ENCODE measurements at places on chromosomes 4 and X. TPM values are rescaled to one million over a fixed set of nuclear protein-coding genes. Genes with fewer than 3 reads are reported as not detected.
A peak's percentile ranks its signal among the peaks of the same experiment; 100 is the strongest.

DNA sequence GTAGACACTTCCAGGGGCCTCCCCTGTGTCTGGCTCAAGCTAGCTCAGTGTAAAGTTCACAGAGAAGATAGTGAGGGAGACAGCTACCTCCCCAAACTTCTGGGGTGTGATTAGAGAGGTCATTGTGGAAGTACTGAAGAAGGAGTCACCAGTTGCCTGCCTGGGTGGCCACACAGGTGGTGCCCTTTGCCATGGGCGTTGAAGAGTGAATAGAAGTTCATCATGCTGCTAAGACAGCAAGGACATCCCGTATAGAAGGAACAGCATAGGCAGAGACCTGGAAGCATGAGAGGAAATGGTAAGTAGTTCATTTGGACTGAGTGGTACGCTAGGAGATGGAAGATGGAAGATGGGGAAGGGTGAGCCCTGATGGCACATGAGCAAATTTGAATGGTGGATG, 110.1 kb downstream of the PJA1 start:
- no peak for DNase-seq

GRCh38 chr4:152462695-152463094, 73.2 kb downstream of the FBXW7 start:
- DNase-seq = no peak

- DNase-seq = peak; percentile 4
These were observed 515.4 kb upstream of the ATOH1 start for GRCh38 chr4:93313197-93313596.

The MAGEB6B gene
- not detected for total RNA-seq

- peak; percentile 89 for DNase-seq
These were observed 367.6 kb downstream of the BCOR start for GRCh38 chrX:39729981-39730661.

- DNase-seq = no peak
These were observed 891.4 kb downstream of the CENPC start for GRCh38 chr4:66653937-66654336.

GRCh38 chr4:56051029-56051709, 102.4 kb downstream of the CEP135 start:
- DNase-seq = no peak

DNA sequence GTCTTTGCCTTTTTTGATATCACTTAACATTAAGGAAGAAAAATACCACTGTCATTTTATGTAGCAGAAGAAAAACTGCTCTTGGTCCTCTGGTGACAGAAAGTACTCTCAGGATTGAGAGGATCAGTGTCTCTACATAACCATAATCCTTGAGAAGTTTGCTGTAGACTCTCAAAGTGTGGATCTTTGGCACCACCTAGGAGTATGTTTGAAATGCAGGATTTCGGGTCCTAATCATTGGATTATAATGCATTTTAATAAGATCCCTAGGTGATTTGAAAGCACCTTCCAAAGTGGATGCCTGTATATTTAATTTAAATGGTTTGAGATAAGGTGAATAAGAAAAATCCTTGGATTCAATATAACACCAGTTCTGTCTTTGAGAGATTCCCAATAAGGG, 23.2 kb downstream of the MOB1B start:
- DNase-seq = no peak

- no peak for DNase-seq
These were observed 1069.5 kb downstream of the FAM133A start for GRCh38 chrX:94743478-94743877.

DNA sequence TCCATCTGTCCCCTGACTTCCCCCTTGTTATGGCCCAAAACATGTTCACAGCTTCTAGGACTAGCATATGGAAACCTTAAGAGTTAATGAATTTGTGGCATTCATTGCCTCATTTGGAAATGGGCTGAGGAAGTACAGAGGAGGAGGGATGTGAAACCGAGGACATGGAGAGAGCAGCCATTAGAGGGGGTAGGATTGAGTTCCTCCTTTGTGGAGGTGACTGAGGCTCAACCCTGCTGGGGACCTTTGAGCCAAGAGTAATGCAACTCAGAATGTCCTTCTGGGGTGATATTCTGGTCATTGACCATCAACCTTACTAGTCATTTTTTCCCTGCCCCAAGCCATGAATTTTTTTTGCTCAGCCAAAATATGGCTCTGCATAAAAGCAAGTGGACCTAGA, 109.4 kb downstream of the ZNF518B start:
- DNase-seq = no peak

DNA sequence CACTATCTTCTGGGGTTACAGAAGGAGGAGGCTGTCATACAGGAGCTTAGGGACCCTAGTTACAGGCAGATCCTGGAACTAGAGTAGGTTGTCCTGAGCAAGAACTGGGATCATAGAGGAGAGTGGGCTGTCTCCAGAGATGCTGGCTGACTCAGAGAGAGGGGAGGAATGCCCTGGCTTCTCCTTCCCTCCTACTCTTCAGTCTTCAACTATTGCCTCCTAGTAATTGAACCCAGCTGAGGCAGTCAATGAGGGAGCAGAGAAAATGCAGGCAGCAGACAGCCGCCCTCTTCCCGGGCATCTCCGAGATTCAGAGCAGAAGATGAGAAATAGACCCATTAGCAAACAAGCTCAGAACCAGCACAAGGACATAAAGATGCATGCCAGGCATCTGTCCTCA, 118.3 kb upstream of the PDE5A start:
- no peak for DNase-seq

DNA sequence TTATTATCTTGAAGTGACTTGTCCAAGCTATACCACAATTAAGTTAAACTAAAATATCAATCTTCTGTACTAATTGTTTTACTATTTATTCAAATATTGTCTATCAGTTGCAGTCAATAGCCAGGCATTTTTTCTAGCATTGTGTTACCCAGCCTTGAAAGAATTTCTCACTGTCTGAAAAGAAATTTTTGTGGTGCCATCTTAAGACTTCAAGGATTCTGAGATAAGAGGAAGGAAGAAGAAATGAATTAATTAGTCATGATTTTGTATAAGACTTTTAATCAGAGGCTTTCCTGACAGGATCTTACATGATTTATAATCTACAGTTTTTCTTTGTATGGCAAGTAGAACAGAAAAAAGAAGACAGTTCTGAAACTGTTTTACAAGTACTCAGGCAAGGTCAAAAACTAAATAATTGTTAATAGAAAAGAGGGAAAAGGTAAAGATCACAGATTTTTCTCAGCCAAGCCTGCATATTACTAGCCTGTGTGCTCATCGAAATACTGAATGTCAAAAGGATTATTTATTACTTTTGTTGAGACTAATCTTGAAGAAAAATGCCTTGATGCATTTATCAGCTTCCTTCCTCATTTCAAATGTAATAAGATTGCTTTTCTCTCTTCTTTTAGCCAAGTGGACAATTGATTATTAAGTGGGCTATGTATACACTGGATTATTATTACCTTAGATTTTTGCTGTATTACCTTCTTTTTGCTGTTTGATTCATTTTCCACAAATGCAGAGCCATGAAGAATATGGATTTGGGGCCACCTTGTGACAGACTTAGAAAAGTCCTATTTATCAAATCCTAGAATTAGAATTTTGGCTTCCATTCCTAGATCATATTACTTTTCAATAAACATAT, 53.8 kb downstream of the CXCL1 start:
- DNase-seq = peak; percentile 18

DNA sequence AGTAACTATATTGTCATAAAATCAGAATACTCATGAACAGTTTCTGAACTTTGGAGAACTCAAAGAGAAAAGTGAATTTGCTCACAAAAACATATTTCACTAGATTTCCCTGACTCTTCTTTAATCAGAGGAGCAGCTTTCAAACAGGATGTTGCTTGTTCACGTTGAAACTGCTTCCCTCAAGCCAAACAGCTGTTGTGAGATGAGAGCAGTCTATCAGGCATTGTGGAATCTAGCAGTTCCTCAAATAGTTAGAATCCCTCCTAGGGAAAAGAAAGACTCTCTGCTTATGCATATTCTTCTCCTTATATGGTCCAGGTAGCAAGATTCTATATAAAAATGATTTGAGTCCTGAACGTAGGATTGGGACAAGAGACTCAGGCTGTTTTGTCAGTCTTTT, 1012.1 kb downstream of the FAM133A start:
- no peak for DNase-seq

DNA sequence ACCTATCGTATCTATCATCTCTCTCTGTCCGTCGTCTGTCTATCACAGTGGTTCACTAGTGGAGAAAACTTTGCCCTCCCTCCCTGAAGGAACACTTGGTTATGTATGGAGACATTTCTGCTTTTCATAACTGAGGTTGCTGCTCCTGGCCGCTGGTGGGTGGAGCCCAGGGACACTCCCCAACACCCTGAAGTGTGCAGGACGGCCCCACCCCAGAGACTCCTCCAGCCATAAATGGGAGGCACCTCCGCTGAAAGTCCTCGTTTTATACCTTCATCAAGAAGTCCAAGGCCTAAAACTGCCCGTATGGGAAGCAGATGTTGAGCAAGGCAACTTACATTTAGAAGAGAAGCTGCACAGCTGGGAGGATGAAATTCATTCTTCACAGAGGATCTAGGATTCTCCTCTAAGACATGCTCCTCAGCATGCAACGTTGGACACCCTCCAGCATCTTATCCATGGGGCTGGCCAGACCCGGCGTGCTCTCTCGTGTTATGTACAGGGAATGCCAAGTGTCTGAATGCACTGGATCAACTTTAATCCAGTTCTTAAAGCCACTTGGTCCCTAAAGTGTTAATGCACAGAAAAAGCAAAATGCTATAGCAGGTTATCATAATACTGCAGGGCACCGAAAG, 43.5 kb downstream of the PRKX start:
- no peak for DNase-seq

- no peak for DNase-seq
These were observed 28.1 kb downstream of the DDIT4L start for GRCh38 chr4:100162027-100162685.

The EPHA5 gene
- 0.91 TPM for total RNA-seq

- no peak for DNase-seq
These were observed 143.0 kb downstream of the MAGEB17 start for GRCh38 chrX:16310326-16310725.

GRCh38 chr4:40579983-40580382, 49.7 kb downstream of the RBM47 start:
- peak; percentile 17 for DNase-seq

- no peak for DNase-seq
These were observed 147.7 kb upstream of the GYPA start for GRCh38 chr4:144288011-144288903.

The BST1 gene
- total RNA-seq = 3.8 TPM
